AML-193 (cell line): ENCODE measurements at places on chromosomes 4 and X.

GRCh38 chr4:25881193-25881592 lies 18.4 kb upstream of the SEL1L3 start:
- no peak for DNase-seq

DNA sequence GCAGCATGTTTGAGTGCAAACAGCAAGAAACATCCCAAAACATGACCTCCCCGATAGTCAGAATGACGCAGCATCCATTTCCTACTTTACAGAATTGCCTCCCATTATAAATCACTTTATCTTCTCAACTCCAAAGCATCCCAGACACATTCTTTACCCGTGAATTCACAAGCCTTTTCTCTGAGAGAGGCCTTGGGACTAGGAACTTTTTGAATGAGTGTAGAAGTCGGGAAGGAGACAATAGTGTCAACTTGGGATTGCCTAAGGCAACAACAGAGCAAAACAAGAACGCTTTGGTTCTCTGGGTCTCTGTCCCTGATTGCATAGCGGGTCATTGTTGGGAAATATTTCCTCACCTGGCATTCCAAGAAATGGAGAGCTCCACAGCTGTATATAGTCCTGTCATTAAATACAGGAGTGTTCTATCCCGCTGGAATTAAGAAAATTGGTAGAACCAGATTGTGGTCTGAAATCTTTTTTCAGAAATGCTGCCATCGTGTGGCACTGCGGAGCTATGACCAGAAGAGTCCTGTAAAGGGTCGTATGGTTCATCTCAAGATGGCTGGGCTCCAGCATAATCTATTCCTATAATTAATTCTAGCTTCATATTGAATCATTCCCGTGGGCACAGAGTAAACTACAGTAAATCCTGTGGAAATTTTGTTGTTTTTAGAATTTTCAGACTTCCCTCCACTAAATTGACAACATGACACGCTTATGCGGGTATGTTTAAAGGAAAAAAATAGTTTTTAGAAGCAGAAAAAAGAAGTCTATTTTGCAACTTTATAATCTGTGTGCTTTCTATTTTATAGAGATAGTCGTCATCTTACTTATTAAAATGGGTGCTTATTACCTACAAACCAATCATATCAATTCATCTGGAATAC lies 2.0 kb upstream of the SPP1 start:
- DNase-seq, result peak; percentile 44

DNA sequence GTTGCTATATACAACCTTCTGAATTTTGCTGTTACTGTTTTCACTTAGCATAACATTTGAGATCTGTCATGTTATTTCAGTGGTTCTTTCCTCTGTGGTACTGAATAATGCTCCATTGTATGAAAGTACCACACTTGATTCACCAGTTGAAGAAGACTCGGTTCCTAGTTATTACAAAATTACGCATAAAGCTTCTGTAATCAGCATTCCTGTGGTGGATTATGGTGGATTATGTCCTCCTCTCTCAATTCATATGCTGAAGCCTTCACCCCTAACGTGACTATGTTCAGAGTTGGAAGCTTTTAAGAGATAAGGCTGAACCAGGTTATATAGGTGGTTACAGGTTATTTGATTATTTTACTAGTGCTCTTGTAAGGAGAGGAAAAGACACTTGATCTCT lies 2143.5 kb upstream of the AGA start:
- no peak for DNase-seq

DNA sequence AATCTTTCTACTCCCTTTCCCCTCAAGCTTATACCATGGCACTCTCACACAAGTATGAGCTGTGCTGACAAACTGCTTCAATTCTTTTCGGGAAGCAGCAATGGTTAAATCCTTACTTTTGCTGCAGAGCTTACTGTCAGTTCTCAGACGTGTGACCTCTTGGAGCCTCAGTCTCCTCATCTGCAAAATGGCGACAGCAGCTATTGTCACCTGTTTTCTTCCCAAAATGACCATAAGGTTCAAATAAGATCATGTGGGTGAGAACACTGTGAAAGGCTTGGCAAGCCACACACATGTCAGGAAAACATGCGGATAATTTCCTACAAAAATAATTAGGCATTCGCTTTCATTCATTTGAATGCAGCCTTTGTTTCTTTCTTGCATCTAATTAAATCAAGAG lies 36.8 kb upstream of the IRF2 start:
- DNase-seq, result no peak

DNA sequence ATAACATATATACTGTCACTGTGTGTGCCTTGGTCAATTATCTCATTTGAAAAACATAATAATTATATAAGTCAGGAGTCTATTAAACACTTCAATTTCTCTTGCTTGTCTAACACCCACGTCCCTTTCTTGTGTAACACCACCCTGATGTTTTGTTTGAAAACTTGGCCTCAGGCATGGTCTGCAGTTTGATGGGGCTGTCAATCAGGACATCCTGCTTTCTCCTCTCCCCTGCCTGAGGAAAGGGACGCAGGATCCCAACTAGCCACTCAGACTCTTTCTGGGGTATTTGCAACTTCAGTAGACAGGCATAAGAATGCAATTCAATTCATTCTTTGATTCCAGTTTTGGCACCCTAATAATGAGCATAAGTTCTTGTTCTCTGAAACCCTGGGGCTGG lies 48.8 kb downstream of the DKK2 start:
- no peak for DNase-seq

GRCh38 chr4:13483136-13483767 lies 888 bp downstream of the RAB28 start:
- no peak for DNase-seq

DNA sequence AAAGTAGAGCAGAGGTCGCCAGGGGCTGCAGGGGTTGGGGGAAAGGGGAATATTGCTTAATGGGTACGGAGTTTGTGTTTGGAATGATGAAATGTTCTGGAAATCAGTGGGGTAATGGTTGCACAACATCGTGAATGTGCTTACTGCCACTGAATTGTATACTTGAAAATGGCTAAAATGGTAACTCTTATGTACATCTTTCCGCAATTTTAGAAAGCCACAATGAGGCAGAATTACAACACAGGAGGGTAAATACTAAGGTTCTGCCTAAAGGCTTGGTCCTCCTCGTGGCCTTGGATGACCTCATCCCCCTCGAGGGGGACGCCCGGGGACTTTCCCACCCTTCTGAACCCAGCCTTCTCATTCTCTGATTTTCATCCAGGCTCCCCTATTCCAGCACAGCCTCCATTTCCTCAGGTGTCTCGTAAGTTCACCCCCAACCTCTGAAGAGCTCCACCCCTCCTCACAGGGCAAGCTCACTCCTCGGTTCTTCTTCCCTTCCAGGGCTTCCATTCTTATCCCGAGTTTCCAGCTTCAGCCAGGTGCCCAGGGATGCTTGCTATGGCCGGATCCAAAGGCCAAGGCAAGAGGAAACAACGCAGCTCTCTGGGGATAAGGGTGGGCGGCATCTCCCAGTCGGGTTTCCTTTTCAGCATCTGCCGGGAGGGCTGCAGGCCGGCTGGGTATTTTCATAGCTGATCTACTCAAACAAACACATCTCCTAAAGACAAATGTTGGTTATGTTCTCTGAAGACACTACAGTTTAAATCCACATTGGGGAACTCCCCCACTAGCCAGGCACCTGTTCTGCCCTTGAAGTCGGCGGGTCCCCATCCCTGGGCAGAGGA lies 71.3 kb upstream of the ACSL1 start:
- DNase-seq, result peak; percentile 20

DNA sequence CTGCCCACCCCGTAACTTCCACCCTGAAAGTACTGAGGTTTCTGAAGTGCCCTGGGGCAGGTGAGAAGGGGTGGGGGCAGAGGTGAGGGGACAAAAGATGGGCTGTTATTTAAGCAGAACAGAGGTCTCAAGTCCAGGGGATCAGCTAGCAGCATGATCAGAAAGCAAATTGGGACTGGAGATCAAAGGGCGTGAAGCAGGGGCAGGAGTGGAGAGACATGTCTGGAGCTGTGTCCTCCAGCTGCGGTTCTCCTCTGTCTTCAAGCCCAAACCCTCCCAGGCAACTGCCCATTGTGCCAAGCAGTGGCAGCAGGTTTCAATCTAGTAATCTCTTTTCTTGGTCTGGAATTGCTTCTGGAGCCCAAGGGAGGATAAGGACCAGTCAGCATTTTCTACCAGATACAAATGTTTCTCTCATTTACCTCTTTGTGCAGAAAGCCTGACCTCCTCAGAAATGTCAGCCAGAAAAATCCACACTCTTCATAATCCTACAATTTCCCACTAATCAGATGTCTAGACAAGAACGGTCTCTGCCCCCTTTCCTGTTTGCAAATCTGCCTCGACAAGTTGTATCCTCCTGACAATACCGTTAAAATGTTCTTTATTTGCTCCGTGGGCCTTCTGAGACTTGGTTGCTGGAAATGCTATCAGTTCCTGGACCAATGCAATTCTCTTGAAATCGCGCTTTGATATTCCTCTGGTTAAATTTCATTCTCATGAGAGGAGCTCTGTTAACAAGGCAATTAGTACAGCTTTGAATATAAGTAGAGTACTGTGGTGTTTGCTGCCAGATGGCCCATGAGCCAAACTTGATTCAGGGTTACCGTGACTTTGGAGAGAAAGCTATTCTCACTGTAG lies 23.2 kb upstream of the RASL11B start:
- no peak for DNase-seq

GRCh38 chr4:187972135-187972534 lies 23.4 kb upstream of the ZFP42 start:
- no peak for DNase-seq

DNA sequence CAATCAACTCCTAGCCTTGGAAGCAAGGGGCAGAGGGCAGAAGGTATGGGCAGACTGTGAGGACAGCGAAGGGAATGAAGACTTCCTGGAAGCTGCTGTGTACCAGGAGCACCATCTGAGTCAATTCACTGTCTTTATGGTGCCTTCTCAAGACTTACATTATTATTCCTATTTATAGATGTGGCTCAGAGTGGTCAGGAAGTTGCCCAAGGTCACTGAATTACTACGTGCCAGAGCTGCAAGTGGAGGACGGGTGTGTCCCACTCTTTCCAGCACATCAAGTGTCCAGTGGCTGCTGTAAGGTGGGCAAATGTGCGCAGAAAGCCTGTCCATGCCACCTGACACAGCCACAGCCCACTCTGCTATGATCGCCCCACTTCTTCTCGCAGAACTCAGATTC lies 32.0 kb downstream of the SMPX start:
- no peak for DNase-seq

- peak; percentile 20 for DNase-seq
Observed at GRCh38 chrX:86023811-86024210, 23.5 kb downstream of the CHM start.

DNA sequence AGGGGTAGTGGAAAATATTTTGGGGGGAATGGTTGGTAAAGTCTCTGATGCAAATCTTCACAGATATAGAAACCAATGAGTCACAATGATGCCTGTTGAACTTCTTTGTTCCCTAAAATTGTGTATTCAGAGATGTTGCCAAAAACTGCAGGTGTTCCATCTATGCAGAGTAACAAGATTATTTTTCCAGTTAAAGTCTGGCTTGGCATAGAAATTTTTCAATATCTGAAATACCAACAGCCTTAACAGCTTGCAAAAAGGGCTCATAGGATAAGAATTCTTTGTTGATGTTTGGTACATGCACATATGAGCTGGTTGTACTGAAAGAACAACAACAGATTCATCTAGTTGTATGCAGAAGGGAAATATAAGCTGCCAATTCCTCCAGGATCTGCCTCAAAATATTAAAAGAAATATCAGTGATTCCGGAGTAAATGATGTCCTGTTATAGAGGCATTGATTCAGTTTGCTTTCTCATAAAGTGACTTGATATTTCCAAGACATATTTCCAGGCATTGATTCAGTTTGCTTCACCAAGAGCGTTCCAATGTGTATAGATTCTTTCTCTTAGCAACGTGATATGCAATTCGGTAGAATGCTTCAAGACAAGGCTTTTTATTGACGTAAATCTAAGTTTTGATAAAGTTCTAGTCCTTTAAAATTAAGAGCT lies 564.4 kb downstream of the TMA16 start:
- no peak for DNase-seq

- no peak for DNase-seq
Observed at GRCh38 chr4:158885564-158885963, 116.7 kb downstream of the FNIP2 start.

DNA sequence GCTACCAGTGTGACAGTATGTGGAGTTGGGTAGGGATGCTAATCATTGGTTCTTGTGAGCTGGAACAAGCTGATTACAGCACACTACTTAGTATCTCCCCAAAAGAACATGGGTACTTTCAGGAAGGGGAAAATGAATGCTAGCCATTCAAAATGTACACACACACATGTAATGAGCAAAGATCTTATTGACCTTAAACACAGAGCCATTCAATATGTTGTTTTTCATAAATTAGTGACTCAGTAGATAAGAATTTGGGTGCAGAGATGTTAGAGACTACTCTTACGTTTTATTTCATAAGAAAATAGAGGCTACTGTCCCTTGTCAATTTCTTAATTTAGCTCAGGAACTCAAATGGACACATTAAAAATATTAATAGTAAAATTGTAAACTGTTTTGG lies 509.5 kb upstream of the ATOH1 start:
- DNase-seq, result no peak
